ENCODE measurements at places on chromosomes 5 and 9.

- DNase-seq, result no peak
These were observed 12.1 kb downstream of the LRSAM1 start for GRCh38 chr9:127463382-127463781.

- DNase-seq, result no peak
These were observed 260.3 kb downstream of the NDUFS4 start for GRCh38 chr5:53820802-53821171.

DNA sequence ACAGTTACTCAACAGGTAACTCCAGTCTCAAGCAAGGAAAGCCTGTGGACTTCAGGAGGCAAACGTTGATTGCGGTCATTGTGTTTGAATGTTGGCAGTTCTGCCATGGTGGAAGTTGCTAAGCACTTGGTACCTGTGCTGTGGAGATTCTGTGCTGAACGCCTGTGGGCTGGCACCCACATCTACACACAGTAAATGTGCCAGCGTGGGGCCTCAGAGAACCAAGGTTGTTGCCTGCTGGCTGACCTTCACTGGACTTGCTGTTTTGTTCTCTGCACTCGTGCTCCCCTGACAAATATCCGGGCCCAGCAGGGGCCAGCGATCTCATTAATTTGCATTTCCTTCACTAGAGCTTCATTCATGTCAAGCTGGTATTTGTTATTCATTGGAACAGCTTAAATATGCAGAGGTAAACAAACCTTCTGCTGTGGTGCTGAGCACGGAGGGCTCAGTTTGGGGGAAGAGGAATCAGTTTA lies 141.8 kb downstream of the PRKACG start:
- no peak for DNase-seq

GRCh38 chr5:36915653-36916052 lies 39.1 kb downstream of the NIPBL start:
- DNase-seq, result no peak

GRCh38 chr5:59466271-59466670 lies 427.3 kb downstream of the PDE4D start:
- no peak for DNase-seq

GRCh38 chr5:1317921-1318565 lies 23.2 kb upstream of the TERT start:
- no peak for DNase-seq

DNA sequence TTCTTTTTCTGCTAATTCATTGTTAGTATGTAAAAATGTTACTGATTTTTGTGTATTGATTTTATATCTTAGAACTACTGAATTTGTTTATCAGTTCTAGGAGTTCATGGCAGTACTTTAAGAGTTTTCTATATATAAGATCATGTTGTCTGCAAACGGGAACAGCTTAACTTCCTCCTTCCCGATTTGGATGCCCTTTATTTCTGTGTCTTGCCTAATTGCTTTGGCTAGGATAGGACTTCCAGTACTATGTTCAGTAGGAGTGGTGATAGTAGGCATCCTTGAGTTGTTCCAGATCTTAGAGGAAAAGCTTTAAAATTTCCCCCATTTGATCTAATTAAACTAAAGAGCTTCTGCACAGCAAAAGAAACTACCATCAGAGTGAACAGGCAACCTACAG lies 20.1 kb downstream of the RCL1 start:
- DNase-seq, result no peak

DNA sequence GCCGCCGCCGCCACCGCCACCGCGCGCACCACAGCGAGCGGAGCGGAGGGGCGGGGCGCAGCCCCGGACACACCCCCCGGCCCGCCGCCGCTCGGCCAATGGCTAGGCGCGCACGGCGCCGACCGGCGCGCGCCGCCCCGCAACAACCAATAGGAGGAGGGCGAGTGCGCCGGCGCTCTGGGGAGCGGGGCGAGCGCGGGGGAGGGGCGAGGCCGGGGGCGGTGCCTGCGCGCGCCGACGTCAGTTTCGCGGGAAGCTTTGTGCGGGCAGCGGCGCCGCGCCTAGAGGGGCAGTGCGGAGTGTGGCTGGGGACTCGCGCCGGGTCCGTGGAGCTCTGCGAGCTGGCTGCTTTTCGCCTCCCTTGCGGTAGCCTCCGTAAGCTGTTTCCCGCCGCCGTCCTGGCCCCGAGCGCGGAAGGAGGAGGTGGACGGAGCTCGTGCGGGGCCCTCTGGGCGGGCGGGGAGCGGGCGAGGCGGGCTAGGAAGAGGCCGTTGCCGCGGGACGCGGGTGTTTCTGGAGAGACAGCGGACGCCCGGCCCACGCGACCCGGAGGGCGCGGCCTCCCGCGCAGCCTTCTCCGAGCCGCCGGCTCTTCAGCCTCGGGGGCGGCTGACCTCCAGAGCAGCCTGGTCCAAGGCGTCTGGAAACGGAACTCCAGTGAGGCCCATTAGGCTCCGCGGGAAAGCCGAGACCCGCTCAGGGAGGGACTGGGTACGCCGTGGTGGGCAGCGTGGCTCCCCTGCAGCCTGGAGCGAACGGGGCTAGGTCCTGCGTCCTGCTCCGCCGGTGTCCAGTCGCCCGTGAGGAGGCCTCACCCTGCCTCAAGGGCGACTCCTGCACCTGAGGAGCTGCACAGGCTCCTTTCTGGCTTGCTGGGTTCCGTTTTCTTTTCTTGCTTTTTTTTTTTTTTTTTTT lies at the start of gene ZMYND19:
Gene ZMYND19, minus strand, starts transcription at position 44 of the 915 bp plus-strand sequence. CDS start 249 bp downstream, outside the sequence.
- DNase-seq, result peak; percentile 93

- no peak for DNase-seq
These were observed 102.9 kb upstream of the KLF4 start for GRCh38 chr9:107592424-107592823.

DNA sequence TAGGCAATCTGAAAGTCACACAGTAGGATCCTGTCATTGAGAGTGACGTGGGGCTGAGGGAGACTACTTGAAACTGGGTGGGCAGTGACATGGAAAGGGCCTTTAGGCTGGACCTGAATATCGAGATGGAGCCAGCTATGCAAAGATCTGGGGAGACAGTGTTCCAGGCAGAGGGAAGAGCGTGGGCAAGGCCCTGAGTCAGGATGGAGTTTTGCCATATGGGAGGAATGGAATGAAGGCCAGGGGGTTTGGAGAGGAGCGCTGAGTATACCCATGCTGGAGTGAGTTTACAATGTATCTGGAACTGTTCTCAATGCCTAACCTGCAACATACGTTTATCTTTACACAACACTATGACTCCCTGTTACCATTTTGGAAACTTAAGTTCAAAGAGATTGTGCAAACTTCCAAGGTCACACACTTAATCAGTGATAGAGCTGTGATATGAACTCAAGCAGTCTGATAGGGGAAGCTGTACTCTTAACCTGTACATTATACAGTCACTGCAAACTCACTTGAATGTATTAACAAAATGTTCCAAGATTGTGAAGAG lies 33.5 kb downstream of the INSYN2B start:
- DNase-seq, result no peak

- DNase-seq, result no peak
These were observed 113.4 kb upstream of the HMHB1 start for GRCh38 chr5:143698574-143698973.

DNA sequence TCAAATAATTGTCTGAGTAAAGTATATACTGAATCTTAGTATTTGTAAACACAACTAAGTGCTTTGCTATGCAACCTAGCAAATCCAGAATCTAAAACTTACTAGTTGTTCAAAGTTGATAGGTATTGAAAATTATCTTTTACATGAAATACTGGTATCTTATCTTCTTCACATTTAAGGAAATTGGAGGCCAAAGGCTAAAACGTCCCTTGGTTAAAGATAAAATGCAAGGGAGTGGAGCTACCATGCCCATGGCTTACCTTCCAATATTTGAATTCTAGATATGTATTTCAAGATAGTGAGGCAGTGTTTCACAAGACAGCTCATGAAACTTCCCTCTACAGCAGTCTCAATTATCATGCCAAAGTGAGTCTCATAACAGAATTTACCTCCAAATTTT lies 373.5 kb downstream of the KIAA0825 start:
- DNase-seq, result no peak

DNA sequence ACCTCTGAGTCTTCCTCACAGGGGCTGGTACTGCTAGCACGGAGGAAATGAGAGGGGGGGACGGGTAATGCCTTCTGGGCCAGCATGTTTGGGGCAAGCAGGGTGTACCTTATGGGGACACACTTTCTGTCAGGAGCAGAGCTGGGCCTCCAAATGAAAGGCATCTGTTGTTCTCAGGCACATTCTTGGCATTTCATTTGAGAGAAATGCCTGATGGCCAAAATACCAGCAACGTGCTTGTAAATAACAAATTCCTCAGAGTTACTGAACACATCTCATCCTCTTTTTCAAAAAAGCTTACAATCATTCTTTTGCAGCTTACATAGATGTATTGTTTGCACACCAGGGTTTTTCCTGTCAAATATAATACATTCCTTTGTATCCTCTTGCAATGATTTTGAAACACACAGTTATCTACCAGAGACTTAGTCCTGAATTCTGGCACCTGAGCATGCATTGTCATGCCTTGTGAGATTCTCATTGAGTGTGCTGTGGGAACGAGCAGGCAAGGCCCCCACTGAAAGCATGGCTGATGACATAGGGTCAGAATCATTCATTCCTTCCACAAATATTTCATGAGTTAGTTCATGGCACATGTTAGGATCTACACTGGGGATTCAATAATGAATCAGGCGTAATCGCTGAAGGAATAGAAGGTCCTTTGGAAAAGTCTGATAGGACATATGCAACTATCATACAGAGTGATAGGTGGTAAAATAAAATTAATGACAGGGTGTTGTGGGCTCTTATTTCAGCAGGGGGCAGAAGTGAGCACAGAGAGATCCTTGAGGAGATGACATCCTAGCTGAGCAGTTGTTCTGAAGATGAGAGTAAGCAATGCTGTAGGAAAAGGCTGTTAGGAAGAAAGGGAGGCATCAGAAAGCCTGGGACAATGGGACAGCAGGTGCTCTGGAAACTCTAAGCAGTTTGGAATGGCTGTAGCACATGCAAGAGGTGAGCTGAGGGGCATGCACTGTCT lies 260.9 kb upstream of the TUT7 start:
- no peak for DNase-seq

DNA sequence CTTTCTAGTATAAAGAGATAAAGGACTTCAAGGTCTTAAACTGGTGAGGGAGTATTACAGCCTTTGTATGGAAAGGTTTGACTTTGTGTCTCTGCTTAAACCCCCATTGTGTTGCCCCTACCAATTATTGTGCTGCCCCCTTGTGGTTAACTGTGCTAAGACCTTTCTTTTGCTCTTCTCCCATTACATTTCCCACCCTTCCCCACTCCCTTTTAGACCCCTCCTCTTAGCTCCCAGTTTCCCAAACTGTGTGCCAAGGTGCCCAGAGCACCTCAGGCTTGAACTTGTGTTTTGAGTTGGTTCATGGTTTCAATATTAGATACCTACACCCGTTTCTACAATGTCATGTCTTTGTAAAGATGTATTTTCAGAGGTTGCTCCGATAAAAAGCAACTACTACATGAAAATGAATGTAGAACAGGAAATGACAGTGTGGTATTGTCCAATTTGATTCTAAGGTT lies 2.9 kb downstream of the JAK2 start:
- peak; percentile 61 for DNase-seq

- no peak for DNase-seq
These were observed 14.5 kb upstream of the COL27A1 start for GRCh38 chr9:114140850-114141249.

- no peak for DNase-seq
These were observed 10.2 kb downstream of the SLC6A18 start for GRCh38 chr5:1235379-1235778.

Data from immature natural killer cell (primary cell).